Activated naive CD8-positive, alpha-beta T cell treated with anti-CD3 and anti-CD28 coated beads for 36 hours (primary cell): ENCODE measurements at places on chromosomes 1 and 21.

DNA sequence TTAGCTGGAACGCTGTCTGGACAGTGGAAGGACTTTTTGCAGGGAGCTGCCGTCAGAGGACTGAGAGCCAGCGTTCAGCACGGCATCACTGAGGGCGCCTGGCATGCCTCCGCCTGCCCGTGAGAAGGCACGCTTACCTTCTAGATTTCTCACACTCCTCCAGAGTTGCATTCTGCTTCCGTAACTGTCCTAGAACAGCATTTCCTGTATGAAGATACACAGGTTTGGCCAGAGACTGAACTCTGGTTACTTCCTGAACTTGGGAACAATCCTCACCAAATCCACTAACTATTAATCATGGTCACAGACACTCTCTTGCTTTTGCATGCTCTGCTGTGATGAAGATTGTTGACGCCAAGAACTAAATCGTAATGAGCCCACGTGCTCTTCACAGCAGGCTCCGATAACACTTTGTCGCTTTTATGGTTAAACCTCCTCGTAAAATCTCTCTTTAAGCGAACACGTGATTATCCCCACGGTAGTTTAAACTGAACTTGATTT is 93.5 kb downstream of the KIF26B start:
- no peak for DNase-seq

DNA sequence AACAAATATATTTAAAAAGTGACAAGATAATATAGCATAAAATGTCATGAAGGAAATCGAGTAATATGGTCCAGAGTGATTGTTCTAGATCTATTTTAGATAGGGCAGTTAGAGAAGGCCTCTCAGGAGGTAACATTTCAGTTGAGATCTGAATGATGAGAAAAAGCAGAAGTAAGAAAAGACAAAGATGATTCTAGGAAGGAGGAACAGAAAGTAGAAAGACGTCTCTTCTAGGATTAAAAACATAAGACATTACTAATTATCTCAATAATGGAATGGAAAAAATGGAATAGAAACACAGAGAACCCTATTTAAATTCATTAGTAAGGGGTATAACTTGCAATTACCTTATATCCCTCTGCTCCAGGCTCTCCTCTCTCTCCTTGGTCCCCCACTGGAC is 130.0 kb upstream of the ZNHIT6 start:
- no peak for DNase-seq

DNA sequence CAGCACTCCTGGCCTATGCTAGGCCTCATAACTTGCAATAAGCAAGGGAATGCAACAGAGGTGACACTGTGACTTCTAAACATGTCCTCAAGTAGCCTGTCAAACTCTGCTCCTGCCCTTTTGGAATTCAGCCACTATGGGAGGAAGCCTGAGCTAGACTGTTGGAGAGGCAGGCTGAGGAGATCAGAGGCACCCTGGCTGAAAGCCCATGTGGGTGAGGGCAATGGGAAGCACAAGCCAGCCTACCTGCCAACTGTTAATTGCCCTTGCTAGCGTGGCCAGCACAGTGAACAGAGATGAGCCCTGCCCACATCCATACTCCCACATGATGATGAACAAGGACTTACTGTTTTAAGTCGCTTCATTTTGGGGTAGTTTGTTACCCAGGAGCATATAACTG is 17.7 kb downstream of the GNB1 start:
- no peak for DNase-seq

- no peak for DNase-seq
Observed at GRCh38 chr21:28522014-28522799, 470.5 kb downstream of the LTN1 start.

GRCh38 chr1:109083501-109083900 is 7.1 kb upstream of the TMEM167B start:
- DNase-seq, result no peak
